ENCODE measurements at places on chromosomes 7 and 10.

- no peak for DNase-seq
Measured at GRCh38 chr7:36085096-36085495, 68.0 kb upstream of the EEPD1 start.

- DNase-seq = no peak
Measured at GRCh38 chr10:104589871-104590270, 51.2 kb upstream of the SORCS3 start.

GRCh38 chr10:129893104-129894089 is 70.7 kb downstream of the EBF3 start:
- DNase-seq = no peak

DNA sequence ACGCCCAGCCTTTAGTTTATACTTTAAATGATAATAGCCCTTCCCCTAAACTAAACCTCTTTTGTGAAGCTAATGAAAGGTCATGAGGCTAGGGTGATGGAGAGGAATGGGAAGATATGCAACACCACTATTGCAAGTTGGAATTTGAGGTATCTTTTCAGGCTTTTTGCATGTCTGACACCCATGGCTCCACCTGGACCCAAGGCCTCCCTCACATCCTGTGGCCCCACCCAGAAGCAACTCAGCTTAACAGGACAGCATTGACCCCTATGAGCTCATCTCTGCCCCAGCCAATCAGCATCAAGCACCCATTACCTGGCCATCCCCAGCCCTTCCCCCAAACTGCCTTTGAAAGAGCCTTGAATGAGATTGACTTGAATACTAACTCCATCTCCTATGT is 674.2 kb upstream of the NRP1 start:
- no peak for DNase-seq

- no peak for DNase-seq
Measured at GRCh38 chr10:86371116-86371515, 4.5 kb upstream of the GRID1 start.

DNA sequence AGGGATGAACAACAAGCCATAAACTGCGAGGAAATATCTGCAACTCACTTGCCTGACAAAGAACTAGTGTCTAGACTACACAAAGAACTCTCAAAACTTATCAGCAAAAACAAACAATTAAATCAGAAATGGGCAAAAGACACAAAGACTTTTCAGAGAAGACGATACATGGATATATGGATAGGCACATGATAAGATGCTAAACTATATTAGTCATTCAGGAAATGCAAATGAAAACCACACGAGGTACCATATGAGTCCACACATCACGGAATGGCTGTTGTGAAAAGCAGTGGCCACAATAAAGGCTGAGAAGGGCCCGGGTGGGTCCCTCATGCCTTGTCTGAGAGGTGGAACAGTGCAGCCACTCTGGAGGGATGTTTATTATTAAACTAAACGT is 267.8 kb downstream of the WDR37 start:
- DNase-seq = no peak

- no peak for DNase-seq
Measured at GRCh38 chr10:76558586-76558985, 1079.0 kb downstream of the KCNMA1 start.

DNA sequence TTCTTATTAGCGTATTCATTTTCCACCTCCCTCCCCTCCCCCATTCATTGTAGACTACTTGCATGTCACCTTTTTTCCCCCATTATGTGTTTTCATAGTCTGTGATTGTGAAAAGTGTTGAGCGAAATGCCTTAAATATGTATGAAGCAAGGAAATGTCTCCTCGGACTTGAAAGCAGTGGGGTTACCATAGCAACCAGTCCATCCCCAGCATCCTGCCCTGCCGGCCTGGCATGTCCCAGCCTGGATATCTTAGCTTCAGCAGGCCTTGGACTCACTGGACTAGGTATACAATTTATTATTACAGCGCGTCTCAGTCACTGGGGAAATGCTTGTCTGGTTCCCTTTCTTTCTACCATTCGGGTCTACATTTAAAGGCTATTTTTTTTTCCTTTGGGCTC is 283.6 kb downstream of the BICC1 start:
- peak; percentile 12 for DNase-seq

GRCh38 chr10:102208311-102209035 is 17.6 kb upstream of the ELOVL3 start:
- no peak for DNase-seq

GRCh38 chr10:85413570-85413969 is 953.0 kb downstream of the GRID1 start:
- DNase-seq = no peak

- DNase-seq = no peak
Measured at GRCh38 chr10:103717341-103718246, 137.8 kb downstream of the SH3PXD2A start.

DNA sequence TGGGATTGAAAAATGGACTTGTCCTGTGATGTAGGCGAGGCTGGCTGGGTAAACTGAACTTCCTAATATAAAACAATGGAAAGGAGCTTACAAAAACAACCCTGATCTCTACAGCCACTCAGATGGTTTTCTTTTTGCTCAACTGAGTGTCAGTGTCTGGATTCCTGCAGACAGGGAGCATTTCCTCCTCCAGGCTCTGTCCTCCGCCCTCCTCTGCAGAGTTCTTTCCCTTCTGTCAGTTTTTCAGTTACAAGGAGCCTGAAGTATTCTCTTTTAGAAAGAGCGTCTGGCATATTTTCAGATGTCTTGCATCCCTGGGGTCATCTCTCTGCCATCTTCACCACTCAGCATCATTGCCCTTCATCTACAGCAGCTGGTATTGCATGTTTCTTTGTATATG is 50.0 kb upstream of the PITRM1 start:
- DNase-seq = no peak

GRCh38 chr10:74760086-74760979 is 66.1 kb upstream of the KAT6B start:
- DNase-seq = no peak

DNA sequence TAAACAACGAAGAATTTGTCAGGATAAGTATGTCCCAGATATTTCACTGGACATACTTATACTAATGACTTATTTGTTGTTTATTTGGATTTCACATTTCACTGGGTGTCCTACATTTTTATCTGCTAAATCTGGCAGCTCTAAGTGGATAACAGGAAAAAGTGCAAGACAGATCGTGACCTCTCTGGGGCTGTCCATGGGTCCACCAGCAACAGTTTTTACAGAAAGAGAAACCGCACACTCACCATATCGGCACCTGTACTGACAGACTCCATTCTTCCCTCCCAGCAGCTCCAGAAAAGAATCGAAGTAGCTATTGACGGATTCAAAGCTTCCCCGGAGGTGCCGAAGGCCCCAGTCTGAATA is 393 bp downstream of the PLA2G12B start:
- DNase-seq = no peak

- no peak for DNase-seq
Measured at GRCh38 chr7:155743177-155743576, 69.1 kb downstream of the SHH start.

- DNase-seq = no peak
Measured at GRCh38 chr10:122521011-122521410, 39.5 kb upstream of the DMBT1 start.

DNA sequence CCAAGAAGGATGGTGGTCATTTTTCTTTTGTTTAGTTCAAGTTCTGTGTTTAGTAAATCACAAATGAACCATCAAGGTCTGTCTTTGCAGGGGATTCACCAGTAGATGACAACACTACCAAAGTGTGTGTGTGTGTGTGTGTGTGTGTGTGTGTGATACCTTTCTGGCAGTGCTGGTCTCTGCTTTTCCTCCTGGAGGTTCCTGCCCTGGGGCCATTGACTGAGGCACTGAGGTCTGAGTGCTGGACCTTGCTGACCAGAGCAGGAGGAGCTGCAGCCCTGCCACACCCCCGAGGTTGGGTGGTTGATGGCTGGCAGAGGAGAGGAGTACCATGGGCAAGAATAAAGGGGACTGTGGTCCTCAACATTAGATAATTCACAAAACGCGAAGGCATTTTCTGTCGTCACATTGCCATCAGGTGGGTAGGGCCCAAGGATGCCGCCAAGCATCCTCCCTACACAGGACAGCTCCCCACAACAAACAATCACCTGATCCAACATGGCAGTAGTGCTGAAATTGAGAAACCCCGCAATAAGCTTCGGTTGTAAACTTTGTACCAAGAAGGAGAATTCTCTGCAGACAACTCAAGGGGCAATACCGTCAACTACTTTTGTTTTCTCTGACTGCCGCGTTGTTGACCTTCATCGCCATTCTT is 49.5 kb upstream of the PRSS58 start:
- no peak for DNase-seq

- DNase-seq = no peak
Measured at GRCh38 chr7:131546126-131546525, 10.3 kb downstream of the PODXL start.

DNA sequence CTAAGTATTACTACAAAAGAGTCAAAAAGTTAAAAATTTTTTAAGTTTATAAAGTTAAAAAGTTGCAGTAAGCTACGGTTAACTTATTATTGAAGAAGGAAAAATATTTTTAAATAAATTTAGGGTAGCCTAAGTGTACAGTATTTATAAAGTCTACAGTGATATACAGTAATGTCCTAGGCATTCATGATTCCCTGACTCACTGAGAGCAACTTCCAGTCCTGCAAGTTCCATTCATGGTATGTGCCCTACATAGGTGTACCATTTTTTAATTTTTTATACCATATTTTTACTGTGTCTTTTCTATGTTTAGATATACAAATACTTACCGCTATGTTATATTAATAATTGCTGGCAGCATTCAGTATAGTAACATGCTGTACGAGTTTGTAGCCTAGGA is 92.3 kb downstream of the CTNNA3 start:
- no peak for DNase-seq

- DNase-seq = no peak
Measured at GRCh38 chr7:24931844-24932243, 48.1 kb downstream of the OSBPL3 start.

DNA sequence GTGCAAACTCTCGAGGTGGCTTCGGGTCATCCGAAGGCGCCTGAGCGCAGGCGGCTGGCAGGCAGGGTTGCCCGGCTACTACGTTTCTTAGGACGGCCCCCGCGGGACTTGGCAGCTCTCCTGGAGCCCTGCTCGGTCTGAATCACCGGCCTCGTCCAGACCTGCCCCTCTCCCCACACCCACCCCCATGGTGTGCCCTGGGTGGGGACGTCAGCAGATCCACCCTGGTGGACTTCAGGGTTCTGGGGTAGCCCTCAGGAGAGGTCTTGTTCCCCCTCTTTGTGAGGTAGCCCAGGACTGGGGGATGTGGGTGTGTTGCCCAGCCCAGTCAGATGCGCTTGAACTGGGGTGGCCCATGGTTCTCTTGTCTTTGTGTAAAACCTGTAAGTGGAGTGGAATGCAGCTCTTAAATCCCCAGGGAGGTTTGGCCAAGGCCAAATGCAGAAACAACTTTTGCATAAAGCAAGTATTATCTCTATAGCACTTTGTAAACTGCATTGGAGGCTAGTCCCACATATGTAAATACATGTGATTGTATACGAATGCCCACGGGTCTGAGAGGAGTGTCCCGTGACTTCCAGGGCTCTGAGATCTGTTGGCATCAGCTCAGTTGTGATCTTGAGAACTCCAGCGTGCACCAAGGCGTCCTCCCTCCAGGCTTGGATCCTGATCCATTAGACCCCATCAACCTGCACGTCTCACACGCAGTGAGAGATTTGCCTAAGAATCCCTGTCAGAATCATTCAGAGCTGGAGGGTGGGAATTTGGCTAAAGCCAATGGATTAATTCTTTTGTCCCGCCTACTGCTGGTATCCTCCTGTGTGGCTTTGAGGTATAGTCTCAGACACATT is 1.8 kb downstream of the PFKFB3 start:
- peak; percentile 51 for DNase-seq

GRCh38 chr7:95737828-95738505 is 34.4 kb upstream of the DYNC1I1 start:
- no peak for DNase-seq

- DNase-seq = no peak
Measured at GRCh38 chr10:13399236-13399635, 51.1 kb upstream of the SEPHS1 start.

GRCh38 chr10:71237843-71238623 is 25.7 kb downstream of the UNC5B start:
- DNase-seq = no peak

DNA sequence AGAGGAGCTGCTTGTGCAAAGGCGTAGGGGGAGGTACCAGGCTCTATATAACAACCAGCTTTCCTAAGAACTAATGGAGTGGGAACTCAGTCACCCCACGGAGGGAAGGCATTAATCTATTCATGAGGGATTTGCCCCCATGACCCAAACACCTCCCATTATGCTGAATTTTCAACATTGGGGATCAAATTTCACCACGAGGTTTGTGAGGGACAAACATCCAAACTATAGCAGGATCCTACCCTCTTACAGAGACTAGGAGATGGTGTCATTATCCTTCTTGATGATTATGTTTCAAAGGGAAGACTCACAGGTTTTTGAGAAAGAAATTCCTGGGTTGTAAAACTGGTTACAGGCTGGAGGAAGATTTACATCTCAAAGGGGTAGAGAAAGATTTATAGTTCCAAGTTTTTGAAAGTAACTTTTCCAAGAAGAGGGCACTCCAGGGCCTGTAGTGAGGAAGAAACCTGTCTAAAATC is 295.0 kb upstream of the DKK1 start:
- DNase-seq = no peak

DNA sequence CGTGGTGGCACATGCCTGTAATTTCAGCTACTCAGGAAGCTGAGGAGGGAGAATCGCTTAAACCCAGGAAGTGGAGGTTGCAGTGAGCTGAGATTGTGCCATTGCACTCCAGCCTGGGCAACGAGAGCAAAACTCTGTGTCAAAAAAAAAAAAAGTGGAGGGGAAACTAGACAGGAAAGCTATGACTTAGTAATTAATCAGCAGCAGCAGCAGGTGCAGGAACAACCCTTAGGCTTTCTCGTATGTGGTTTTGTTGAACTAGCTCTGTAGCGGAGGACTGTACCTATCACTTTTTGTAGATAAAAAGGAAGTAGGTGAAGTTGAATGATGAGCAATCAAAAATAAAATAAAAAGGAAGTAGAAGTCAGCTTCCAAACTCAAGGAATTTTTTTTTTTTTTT is 76.9 kb upstream of the KMT2C start:
- DNase-seq = no peak

GRCh38 chr10:121692626-121693025 is 94.4 kb upstream of the FGFR2 start:
- DNase-seq = no peak

- peak; percentile 28 for DNase-seq
Measured at GRCh38 chr10:111360260-111360925, 283.6 kb downstream of the ADRA2A start.

GRCh38 chr7:76296743-76297740 is 5.4 kb upstream of the HSPB1 start:
- DNase-seq = no peak

GRCh38 chr10:75542906-75543305 is 111.5 kb downstream of the LRMDA start:
- no peak for DNase-seq

- no peak for DNase-seq
Measured at GRCh38 chr7:95493247-95493646, 7.5 kb downstream of the ASB4 start.

DNA sequence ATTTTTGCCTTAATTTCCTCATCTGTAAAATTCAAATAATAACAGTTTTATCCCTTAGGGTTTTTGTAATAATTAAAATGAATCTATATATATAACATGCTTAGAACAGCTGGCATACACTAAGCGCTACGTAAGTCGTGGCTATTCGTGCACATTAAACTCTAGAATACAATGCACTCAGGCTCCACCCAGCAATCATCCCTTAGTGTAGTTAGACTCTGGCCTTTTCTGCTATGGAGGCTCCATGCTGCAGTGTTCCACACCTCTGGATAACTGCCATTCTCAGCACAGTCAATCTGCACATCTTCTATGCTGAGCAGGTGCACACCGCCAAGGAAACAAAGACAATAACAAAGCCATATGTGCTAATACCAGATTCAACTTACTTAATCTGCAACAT is 92.9 kb downstream of the IPMK start:
- DNase-seq = no peak

- DNase-seq = peak; percentile 51
Measured at GRCh38 chr7:26198133-26198780, 2.3 kb downstream of the HNRNPA2B1 start.

All from globus pallidus (tissue), 1 donor.